ENCODE measurements at places on chromosomes 7 and 10.

DNA sequence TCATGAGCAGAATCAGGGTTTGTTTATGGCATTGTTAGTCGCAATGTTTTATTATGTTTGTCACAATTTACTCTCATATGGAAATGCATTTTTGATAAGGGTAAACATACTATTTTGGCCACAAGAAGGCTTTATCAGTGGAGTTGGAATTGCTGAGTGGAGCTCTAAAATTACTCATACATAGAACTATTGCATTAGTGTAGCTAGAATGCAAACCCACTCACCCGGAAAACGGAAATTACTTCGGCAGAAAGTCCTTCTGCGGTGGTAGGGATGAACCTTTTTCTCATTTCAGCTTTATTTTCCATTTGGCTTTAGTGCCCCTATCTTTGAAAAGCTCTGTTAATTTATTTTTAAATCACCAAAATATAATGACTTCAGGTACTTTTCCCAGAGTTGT lies 42.8 kb upstream of the NPY start:
- DNase-seq, result no peak

DNA sequence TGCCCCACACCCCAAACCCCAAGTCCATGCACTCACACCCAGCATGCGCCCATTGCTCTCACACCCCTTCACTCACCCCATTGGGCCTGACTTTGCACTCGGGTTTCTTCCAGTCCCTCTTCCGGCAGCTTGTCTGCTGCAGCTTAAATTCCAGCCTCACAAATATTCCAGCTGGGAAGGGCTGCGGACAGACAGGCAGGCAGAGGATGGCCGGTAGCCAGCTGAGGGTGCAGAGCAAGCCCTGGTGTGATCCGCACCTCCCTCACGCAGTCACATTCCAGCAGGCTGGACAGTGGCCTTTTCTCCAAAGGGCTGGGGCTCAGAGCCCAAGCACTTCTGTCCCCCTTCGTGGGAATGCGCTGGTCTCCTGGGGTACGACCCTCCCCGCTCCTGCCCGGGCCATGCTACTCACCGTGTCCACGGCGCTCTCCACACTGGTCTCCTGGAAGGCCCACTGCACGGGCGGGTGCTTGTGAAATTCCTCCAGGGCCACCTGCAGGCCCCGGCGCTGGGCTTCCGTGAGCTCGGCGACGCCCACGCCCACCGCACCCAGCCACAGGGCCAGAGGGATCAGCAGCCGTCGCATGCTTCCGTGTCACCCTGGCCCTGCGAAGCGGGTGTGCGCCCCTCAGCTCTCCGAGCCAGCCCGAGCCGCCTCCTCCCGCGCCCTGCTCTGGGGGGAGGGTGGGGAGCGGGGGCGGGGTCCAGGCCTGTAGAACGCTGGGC lies 1.2 kb downstream of the RARRES2 start:
- DNase-seq, result no peak

DNA sequence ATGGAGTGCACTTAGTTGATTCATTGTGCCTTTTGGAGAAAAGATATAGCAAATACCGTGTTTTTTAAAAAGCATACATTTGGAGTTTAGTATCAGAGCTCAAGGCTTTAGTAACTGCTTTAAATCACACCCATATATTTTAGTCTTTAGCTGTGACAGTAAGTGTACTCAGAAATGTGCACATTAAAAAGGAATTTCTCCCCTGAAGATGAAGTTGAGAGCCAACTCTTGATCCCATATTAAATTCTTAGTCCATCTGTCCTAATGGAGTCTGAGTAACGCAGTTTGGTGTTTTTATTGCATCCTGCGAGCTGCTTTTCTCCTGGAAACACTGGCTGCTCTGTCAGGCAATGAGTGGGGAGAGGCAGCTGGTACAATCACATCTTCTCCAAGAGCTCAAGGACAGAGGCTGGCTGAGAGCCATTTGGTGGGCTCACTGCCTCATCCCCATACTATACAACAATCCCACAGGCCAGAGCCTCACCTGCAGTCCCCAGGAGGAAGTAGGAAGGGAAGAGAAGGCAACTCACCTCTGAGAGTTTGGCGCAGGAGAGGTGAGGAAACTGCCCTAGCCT lies 473.6 kb upstream of the C7orf33 start:
- DNase-seq, result no peak

- DNase-seq, result no peak
Observed at GRCh38 chr10:79138449-79139123, 69.8 kb downstream of the ZMIZ1 start.

- DNase-seq, result no peak
Observed at GRCh38 chr10:60643874-60644273, 134.4 kb upstream of the CDK1 start.

DNA sequence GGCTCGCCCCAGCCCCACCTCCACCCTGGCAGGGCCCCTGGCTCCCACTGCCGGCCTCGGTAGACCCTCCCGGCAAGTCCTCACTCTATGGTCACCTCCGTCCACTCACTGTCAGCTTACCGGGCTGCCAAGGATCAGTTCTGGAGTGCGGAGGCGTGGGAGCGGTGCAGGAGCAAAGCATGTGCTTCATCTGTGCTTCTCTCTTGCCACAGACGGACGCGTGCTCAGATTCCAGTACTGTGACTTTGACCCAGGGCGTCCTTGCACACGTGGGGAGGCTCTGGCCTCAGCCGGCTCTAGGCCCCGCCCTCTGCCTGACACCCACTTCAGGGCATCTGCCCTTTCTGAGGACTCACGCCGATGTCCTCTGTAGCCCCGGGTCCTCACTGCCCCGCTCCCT lies 547.5 kb upstream of the FOXK1 start:
- no peak for DNase-seq

DNA sequence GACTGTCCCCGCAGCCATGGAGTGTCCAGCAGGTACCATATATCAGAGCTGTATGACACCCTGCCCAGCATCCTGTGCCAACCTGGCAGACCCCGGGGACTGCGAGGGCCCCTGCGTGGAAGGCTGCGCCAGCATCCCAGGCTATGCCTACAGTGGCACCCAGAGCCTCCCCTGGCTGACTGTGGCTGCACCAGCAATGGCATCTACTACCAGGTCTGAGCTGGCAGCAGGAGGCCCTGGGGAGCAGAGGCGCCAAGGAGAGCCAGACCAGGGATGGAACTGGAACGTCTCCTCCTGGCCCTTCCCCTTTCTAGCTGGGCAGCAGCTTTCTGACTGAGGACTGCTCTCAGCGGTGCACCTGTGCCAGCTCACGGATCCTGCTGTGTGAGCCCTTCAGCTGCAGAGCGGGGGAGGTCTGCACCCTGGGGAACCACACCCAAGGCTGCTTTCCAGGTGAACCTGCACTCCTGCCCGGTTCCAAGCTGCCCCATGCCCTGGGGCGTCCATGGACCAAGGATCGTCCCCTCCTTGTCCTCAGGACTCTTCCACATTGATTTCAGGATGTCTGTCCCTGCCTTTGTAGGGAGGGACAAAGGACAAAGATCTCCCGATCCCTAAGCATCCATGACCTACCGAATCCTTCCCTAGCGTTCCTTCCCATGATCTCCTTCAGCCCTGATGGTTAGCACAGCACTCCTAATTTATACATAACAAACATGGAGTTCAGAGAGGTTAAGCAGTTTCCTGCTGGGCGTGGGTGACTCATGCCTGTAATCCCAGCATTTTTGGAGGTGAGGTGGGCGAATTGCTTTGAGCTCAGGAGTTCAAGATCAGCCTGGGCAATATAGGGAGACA lies 33.3 kb downstream of the EPHB4 start:
- DNase-seq, result no peak

DNA sequence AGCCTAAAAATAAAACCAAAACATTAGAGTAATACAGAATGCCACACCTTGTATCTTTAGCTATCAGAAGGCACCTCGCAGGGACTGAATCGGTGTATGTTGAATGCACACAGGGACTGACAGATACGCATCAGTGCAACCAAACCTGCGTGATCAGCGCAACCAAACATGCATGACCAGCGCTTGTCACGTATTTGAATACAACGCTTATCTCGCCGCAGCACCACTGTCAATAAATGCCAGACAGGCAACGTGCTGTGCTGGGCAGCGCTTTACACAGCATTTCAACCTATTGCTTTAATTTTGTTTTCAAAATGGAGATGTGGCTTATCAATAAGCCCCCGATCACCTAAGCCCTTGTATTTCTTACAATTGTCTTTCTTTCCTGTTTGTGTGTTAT lies 242.4 kb downstream of the SFMBT2 start:
- DNase-seq, result no peak

DNA sequence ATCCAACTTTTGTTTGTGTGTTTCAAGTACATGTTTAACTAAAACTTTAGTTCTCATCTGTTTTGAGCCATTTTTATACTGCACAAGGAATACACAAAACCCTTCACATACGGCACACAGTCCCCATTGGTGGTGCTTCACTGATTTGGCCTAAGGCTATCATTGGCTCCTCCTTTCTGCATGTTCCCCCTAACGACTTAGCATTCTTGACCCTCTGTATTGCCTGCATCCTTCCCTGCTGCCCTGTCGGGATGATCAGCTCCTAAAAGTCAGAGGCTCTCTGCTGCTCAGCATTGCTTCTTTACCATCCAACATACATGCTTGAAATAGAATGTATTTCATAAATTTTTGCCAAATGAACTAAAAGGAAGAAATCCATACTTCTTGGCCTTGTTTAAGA lies 111.4 kb upstream of the ABCB5 start:
- no peak for DNase-seq

- DNase-seq, result no peak
Observed at GRCh38 chr7:13414181-13414580, 575.3 kb downstream of the ETV1 start.

DNA sequence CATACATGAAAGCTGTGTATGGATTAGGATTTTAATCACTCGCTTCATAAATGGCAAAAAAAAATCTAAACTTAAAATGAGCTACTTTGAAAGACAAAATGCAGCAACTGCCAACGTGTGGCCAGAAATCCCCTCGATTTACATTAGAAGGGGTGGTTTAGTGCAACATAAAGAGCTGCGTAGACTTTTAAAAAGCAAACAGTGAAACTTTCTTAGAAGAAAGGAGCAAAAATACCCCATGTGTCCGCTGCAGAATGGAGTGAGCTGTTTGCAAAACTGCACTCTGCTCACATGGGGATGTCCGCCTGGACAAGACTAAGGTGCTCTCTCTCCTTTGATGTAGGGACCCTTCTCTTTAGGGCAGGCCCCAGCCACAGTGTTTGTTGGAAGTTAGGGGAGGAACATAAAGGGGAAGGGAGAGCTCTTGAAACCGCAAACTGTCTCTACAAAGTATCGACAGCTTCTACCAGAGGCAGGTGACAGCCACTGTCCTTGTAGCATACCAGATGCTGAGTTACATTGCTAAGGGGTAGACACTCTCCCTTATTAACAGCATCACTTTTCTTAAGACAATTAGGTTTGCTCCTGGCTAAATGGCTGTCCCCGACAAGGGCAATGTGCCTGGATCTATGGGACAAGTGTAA lies 528.1 kb downstream of the KCNMA1 start:
- DNase-seq, result no peak

DNA sequence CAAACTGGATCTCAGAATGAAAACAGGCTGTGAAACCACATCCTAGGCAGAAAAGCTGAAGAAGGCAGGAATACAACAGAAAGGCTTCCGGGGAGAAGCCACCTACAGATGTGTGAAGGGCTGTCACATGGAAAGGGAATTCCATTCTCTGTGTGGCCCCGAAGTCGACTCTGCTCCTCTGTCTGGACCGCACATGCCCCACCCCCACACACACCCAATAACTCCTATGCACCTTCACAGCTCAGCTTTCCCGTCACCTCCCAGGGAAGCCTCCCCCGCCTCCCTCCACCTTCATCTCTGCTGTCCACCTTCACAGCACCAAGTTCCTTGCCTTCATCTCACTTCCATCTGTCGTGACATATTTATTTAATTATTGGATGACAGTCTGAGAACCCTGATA lies 23.4 kb upstream of the ENO4 start:
- no peak for DNase-seq

DNA sequence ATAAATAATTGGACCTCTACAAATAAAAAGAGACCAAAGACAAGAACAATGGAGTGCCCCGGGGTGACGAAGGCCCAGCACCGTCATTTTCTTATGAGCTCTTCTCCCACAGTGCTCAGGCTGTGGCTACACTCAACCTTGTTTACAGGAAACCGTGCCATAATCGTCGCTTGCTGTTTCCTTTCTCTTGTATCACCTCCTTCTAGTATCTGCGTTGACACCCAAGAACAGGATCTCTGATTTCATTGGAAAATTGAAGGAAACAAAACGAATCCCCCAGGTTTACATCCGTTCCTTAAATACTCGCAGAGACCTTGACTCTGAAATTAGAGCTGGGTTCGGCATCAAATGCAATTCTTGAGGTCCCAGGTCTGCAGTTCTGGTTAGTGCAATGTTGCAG lies 1.7 kb upstream of the IGFBP3 start:
- DNase-seq, result no peak

DNA sequence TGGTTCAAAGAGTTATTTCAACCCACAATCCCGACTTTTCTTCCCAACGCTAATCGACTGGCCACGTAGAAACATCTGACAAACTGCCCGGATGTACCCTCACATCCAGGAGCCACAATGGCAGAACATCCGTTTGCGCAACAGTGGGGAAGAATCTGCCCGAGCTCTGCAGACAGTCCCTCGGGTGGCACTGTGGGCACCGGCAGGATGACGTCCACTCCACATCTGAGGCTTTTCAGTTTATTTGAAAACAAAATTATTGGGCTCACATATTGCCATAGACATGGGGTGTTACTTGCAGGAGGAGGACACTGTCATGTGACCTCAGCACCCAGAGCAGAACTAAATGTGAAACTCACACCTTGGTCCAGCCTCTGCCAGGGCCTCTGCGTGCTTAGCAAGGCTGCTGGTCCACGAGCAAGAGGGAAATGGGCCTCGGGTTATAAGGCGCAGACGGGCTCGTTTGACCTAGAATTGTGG lies 84.1 kb downstream of the MKI67 start:
- DNase-seq, result no peak

- peak; percentile 16 for DNase-seq
Observed at GRCh38 chr7:144127714-144128334, 4.8 kb downstream of the OR2A14 start.

DNA sequence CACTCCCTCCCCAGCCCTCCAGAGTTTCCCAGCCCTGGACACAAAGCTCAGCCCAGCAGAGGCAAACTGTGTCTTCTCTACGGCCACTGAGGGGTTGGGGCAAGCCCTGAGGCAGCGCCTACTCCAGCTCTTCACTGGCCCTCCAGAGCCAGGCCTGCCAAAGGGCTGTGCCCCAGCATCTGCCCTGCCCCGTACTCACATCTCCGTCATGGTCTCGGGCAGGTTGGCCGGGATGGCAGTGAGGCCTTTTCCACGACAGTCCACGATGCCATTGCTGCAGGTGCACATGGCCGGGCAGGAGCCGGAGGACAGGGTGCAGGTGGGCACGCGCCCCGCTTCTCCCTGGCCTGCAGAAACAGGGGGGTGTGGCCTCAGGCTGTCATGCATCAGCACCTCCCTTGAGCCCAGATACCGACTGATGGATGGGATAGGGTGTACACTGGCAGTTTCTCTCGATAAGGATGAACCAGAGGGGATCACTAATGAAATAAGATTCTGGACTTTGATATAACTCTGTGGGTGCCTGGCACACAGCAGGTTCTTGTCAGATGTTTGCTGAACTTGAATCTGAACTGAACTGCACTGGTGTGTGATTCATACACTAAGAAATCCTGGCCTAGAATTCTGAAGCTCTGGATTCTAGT lies 125.2 kb downstream of the SLIT1 start:
- no peak for DNase-seq

GRCh38 chr10:34912771-34913170 lies 97.7 kb upstream of the PARD3 start:
- no peak for DNase-seq
